ENCODE measurements at places on chromosomes 2 and 18.

DNA sequence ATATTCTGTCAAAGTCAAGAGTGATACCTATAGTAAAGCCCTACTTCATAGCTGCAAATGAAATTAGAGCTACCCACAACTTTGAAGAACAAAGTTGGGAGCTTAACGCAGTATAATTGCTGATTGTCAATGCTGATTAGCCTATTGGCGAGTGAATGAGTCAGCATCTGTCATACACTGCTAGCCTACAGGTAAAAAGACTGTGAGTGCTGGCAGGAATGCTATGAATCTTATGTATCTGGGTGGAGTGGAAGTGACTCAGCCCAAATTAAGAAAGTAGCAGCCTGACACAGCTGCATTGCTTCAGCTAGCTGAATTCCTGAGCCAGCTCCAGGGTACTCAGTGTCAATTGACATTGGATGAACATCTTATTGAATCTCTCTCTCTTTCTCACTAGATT is 179.4 kb upstream of the DCC start:
- DNase-seq = no peak

- no peak for DNase-seq
Observed at GRCh38 chr2:235868645-235869044, 299.5 kb downstream of the GBX2 start.

DNA sequence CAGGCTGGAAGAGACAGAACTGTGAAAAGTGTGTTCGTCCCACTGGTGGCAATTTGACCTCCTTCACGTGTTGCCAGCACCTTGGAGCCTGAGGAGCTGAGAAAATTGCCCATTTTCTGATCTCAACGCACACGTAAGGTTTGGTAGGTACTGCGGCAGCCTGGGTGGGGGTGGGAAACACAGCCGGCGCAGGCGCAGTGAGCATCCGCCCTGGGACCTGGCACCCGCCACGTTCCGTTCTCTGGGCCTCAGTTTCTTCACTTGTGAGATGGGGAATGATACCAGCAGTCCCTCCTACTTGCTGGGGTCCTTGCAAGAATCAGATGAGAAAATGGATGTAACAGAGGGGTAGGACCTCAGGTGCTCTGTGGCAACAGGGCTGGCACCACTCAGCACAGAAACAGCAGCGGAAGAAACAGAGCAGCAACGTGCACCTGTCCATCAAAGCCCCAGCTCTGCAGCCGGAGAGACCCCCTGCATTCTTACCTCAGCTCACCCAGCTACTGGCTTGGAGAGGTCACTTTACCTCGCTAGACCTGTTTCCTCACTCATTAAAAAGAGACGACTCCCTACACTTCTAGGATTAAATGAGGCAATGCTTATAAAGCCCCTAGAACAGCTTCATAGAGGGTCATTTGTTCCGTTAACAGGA is 458.0 kb upstream of the ID2 start:
- no peak for DNase-seq

DNA sequence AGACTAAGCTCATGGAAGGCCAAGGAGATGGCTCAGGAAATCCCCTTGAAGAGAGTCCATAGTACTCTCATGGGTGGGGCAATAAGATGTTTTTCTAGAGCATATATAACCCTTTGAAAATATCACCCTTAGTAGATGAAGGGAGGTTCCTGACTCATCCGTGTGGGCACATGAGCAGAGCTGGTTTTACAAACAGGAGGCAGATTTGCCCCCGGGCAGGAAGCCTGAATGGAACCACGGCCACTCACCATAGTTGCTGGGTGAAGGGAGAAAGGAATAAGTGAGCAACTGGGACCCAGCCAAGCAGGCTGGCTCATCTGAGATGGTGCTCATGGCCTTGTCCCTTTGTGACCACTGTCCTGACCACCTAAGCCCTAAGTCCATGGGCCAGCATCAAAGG is 29.0 kb upstream of the MAPRE3 start:
- DNase-seq = no peak

DNA sequence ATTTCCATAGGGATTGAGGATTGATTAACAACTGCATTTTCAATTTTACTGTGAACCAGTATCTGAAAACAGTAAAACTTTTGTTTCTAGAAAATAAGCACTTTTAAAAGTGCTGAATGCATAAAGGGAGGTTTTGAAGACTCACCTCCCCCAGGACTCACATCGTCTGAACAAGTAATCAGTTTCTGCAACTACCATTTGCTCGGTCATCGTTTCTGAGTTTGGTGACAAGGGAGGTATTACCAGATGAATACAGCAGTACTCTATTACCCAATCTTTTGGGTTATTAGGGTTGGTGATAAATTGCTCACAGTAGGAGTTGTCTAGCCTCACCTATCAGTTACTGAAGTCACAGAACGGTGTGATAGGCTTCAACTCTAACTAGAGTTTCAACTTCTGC is 234.5 kb upstream of the FN1 start:
- DNase-seq = no peak

DNA sequence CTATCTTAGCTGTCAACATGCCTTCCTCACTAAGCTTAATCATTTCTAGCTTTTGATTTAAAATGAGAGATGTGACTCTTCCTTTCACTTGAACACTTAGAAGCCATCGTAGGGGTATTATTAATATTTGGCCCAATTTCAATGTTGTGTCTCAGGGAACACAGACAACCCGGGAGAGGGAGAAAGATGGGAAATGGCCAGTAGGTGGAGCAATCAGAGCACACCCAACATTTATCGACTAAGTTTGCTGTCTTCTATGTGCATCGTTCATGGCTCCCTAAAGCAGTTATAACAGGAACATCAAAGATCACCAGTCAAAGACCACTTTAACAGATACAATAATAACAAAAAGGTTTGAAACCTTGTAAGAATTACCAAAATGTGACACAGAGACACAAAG is 110.2 kb downstream of the OLA1 start:
- no peak for DNase-seq

GRCh38 chr18:27363872-27364271 is 178.8 kb upstream of the CHST9 start:
- DNase-seq = no peak

GRCh38 chr2:121944072-121944831 is 188.8 kb downstream of the TSN start:
- peak; percentile 62 for DNase-seq

DNA sequence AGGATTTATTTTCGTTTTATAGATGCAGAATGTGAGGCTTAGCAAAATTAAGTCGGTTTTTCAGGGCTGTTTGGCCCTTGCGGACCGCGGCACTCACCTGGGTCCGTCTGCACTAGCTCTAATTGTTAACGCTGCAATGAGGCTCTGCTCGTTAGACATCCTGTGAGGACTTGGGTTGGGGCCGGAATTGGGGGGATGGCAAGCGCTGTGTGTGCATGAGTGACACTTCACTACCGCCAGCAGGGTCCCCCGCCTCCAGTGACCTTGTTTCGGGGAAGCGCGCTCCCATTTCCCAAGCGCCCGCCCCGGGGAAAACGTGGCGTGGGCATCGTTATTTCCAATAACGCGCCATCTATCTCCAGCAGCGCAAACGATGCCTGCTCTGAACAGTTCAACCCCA is 54.2 kb downstream of the KCNG2 start:
- DNase-seq = no peak

DNA sequence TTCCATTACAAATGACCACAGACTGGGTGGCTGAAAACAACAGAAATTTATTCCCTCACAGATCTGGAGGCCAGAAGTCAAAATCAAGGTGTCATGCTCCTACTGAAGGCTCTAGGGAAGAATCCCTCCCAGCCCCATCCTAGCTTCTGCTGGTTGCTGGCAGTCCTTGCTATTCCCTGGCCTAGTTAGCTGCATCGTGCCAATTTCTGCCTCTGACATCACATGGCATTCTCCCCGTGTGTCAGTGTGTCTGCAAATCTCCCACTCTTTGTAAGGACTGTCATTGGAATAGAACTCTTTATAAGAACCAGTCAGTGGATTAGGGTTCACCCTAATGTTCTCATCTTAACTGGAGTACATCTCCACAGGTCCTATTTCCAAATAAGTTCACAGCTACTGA is 30.5 kb upstream of the NCKAP5 start:
- no peak for DNase-seq

DNA sequence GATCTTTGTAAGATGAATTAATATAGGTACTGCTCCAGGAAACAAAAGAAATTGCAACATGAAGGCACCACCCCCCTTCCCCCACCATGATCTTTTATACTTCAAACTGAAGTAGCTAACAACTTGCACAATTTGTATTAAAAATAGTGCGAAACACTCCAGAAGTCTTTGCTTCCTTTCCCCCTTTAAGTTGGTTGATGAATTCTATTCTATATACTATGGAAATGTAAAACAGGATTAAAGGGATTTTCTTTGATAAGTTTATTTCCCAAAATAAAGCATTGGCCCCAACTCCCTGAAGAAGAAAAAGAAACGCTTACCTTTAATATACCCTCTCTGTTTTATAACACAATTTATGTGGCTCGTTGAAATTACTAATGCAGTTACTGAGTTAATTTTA is 227.1 kb downstream of the ARHGAP15 start:
- no peak for DNase-seq

DNA sequence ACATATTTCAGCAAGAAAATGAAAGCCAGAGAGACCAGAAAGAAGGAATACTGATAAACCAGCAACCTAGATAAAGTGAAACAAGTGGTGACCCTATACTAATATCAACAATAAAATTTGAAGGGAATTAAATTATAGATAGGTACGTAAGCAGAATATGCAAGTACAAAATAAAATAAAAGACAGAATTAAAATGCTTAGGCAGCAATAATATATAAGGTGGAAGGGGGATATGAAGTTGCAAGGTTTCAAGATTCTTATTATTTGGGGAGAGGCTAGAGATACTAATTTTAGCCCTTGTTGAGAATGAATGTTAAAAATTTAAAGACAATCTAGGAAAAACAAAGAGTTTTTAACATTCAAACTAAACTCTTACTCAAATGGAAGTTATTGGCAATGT is 39.6 kb downstream of the HDLBP start:
- no peak for DNase-seq

DNA sequence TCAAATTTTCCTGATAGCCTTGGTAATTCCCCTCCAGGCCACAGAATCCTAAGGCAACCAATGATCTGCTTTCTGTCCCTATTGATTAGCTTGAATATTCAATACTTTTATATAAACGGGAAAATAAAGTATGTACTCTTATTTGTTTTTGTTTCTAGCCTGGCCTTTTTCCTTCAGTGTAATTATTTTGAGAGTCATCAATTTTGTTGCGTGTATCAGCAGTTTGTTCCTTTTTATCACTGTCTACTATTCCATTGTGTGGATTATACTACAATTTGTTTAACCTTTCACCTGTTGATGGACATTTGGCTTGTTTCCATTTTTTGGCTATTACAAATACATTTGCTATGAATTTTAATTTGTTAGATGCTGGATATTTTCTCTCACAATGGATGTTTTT is 39.2 kb upstream of the LRRC30 start:
- DNase-seq = no peak

DNA sequence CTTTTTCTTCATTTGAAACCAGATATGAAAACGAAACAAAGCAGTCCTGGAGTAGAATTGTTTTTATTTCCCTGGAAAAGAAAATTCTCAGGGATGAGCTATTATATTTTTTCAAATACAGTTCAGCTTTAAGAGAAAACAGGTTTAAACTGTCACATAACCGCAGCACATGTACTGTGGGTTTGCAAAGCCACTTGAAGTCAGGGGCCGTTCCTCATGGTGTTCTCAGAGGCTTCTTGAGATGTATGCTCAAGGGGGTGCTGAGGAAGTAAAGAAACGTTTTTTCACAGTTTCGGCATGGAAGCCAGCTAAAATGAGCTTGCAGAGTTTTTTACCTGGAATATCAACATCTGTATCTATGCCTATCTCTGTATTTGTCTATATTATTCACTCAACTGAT is 225.3 kb downstream of the MC4R start:
- DNase-seq = no peak

- DNase-seq = no peak
Observed at GRCh38 chr2:42768706-42769256, 4.8 kb upstream of the OXER1 start.

DNA sequence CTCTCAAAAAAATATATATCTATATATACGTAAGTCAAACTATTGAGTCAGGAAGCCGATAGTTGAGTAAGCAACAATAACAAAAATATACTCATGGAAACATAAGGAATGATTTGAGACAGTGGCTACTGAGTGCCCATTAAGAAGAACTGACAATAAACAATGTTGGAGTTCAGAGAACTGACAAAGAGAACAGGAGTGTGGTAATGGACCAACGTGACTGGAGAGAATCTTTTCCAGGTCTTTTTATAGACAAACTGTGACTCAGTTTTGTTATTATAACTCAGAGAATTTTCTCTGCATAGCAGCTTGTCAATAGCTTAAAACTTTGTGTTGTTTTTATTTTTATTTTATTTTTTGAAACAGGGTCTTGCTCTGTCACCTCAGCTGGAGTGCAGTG is 4.6 kb upstream of the GALM start:
- DNase-seq = no peak

- DNase-seq = no peak
Observed at GRCh38 chr18:23341383-23341782, 111.7 kb upstream of the RIOK3 start.

- DNase-seq = no peak
Observed at GRCh38 chr2:27000995-27001394, 30.6 kb downstream of the MAPRE3 start.

DNA sequence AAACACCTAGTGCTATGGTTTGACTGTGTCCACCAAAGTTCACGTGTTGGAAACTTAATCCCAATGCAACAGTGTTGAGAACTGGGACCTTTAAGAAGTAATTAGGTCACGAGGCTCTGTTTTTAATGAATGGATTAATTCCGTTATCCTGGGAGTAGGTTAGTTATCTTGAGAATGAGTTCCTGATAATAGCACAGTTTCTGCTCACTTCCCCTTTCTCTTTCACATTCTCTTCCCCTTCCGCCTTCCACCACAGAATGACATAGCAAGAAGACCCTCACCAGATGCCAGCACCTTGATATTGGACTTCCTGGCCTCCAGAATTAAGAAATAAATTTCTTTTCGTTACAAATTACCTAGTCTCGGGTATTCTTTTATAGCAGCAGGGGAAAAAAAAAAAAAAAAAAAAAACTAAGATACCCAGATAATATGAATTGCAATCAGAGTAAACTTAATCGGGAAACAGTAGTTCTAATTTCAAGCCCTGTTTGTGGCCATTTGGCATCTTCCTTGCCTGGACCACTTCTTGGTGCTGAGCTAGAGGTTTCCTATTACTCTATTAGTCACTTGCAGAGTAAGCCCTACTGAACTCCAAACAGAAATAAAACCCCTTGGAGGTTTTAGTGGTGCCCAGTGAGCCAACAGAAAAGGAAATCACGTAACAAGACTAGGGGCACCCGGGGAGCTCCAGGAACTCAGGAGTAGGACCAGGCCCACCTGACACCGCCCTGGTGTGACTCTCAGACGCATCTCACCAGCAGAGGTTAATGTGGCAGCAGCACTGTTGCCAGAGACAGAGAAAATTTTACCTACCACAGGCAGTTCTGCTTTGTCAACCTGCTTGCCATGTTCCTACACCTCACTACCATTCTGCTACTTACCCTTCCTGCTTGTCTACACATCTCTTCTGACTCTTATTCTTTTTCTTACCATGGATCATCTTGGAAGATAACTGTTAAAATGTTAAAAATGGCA is 147.6 kb upstream of the CAB39 start:
- peak; percentile 78 for DNase-seq

DNA sequence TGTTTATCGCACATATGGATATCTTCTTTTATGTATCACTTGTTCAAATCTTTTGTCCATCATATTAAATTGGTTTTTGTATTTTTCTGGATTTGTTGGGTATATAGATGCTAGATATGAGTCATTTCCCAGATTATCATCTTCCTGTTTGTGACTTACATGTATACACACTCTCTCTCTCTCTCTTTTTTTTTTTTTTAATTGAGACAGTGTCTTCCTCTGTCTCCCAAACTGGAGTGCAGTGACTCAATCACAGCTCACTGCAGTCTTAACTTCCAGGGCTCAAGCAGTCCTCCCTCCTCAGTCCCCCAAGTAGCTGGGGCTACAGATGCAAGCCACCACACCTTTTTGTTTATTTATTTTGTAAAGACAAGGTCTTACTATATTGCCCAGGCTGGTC is 43.8 kb downstream of the XIRP2 start:
- peak; percentile 60 for DNase-seq
